ENCODE measurements at places on chromosomes 16 and 17.

DNA sequence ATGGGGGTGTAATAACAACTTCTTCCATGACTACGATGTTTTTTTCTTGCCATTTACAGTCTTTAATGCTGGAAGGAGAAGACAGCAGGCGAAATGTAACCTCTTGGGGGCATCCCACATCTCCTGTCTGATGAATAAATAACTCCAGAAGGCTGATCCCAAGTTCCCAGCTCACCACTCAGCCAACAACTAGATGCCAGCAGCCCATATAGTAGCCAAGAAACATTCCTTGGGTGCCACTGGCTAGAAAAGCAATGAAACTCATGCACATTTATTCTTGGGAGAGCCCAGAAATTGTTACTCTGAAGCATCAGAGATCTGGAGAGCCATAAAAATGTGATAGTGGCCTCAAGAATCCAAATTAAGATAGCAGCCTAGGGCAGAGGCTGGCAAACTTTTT, 22.7 kb upstream of the TMEM101 start:
- no peak for DNase-seq

- no peak for DNase-seq
Measured at GRCh38 chr17:77319211-77320043, 178.7 kb downstream of the SEC14L1 start.

GRCh38 chr17:16932156-16932555, 39.8 kb downstream of the TNFRSF13B start:
- no peak for DNase-seq

GRCh38 chr17:2025622-2026309, 632 bp upstream of the RTN4RL1 start:
- DNase-seq = no peak

- DNase-seq = no peak
Measured at GRCh38 chr16:79587897-79588296, 12.6 kb downstream of the MAF start.

DNA sequence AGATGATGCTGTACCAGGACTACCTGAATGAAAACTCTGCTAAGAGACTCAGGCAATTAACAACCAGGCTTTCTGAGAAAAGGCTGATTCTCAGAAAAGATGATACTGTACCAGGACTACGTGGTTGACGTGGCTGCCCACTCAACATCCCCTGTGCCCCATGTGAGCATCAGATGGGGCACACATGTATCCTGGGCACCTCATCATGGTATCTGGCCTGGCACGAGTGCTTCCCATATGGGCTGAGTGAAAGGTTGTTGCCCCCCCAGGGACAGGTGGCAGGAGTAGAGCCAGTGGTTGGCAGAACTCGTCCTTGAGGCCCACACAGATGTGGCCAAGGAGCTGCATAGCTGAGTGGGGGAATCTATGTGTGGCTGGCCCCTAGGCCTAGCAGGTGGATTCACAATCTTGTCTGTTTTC, 3.5 kb upstream of the CES4A start:
- DNase-seq = no peak

GRCh38 chr17:64773836-64774761, 112.0 kb upstream of the SMURF2 start:
- DNase-seq = no peak

DNA sequence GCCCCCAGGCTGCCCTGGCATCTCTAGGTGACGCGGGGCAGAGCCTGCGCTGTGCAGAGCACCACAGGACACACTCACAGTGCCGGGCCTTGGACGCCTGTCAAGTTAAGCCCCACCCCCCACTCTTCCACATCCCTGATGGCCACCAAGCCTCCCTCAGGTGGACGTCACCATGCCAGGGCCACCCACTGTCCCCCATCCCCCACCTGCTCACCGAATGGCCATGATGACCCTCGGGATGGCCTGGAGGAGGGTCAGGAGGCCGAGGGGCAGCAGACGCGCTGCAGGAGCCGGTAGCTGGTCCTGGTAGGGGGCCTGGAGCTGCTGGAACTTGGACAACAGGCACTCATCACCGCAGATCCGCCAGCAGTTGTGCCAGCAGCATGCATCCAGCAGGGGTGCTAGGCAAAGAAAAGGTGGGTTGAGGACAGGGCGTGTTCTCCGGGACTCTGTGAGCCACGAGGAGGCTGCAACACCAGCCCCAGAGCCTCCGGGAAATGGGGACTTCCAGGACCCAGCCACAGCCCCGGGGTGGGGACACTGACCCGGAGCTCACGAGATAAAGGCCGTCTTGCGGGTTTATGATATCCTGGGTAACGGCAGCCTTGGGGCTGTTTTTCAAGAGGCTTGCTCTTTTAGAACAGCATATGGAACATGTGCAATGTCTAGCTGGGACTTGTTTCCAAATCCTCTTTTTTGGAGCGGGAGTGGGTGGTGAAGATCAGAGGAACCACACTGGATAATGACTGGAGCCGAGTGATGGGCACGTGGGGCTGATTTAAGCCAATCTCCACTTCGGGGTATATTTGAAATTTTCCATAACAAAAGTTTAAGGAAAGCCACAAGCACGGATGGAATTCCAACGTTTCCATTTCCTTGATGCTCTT, 11.4 kb downstream of the C16orf95 start:
- no peak for DNase-seq

DNA sequence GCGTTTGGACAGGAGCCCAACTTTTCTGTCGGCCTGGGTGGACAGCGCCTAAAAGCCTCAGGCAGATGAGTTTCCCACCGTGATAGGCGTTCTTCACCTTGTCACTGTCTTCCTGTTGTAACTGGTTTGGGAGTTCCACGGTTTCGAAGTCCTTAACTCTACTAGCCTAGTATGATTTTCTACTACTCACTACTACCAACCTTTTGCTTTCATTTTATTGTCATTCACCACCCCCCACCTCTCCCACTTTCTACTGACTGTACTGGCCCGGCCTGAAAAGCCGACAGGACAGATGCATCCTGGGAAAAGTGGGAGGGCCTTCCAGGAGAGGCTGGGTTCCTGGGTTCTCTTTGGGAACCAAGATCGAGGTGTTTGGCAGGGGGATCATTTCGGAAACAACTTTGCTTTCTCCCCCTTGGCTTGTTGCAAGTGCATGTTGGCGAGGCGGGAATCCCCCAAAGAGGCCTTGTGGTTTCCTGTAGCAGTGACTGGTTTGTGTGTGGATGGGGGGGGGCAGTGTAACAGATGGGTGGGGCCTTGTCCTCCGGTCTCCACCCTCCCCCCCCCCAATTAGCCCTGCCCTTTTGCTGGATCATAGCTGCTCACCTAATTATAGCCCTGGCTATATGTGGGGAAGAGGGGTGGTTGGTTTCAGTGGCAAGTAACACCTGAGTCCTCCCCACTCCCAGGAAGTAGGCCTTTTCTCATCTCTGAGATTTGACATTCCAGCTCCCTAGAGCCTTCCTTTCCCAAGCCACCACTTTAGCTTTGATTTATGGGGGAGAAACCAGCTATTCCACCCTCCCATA, 1.4 kb downstream of the EIF5A start:
- peak; percentile 63 for DNase-seq
